ENCODE measurements at places on chromosomes 2 and 18.

DNA sequence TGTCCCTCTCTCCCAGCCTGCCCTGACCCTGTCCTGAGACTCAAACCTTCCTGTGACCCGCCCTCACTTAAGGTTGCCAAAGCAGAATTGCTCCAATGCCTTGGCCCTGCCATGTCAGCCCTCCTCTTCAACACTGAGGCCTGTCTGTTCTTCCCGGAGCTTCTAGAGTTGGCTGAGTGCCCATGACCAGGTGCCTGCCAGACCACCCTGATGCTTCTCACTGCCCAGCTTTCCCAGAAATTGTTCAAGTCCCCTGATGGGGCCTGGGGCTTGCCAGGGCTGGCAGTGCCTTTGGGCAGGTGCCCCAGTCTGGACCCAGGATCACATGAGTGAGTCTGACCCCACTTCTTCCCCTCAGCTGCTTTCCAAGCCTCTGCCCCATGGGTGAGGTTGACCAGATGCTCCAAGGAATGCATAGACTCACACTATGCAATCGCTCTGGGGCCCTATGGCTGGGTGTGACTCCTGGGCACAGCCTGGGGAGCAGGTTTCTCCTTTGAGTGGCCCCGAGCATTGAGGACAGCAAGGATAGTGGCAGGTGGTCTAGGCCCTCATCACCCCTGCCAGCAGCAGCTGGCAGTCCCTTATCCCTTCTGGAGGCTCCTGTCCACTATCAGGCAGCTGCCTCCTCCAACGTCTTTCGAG, 3.1 kb upstream of the INPP5D start:
- DNase-seq: no peak

DNA sequence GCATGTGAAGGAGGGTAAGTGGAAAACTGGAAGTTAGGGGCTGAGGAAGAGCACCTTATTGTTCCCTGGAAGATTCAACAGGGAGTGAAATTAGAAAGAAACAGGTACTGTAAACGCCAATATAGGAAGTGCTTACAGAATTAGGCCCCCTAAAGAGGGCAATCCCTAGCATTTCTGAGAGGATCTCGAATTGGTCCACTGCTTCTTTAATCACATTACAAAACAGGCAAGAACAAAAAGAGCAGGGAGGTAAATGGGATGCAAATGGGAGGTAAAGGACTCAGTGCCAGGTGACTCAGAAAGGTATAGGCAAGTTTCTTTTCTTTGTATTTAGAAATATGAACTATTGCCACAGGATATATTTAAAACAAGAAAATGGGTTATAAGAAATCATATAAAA, 116.4 kb upstream of the FANCL start:
- no peak for DNase-seq

GRCh38 chr2:100886085-100886484, 66.1 kb downstream of the NPAS2 start:
- no peak for DNase-seq

- DNase-seq: no peak
These were observed 10.9 kb upstream of the GPC1 start for GRCh38 chr2:240424341-240425235.

DNA sequence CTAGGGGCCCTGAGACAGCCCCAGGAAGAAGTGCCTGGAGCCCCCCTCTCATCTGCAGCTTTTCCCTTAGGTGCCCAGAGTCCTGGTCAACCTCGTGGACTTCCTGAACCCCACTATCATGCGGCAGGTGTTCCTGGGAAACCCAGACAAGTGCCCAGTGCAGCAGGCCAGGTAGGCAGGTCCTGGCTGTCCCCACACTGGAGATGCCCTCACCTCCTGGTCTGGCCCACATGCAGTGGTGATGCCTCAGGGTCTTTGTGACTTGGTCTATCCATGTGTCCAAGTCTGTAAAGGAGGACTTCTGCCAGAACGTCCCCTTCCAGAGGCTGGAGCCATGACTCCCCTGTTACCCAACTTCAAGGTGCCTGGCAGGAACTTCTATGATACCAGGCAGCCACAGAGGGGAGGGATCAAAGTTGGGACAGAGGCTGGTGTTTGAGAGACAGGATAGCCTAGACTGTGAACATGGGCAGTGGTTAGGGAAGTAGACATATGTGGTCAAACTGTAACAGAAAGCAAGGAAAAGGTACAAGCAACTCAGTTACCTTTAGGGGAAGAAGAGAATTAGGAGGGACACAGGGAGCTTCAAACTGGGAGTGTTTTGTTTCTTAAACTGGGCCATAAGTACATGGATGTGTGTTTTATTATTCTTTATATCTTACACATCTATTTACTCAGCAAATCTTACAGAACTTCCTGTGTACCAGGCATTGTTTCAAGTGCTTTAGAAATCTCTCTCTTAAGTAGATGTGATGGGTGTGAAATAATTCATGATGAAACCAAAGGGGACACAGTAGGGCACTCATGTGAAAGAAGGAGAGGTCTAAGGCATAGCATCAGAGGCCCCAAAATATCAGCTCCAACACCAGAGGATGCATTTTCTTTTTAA, 107.1 kb downstream of the PLB1 start:
- DNase-seq: no peak

- DNase-seq: no peak
These were observed 97.2 kb upstream of the OTOS start for GRCh38 chr2:240237609-240238174.

GRCh38 chr2:119196301-119197125, 27.1 kb upstream of the STEAP3 start:
- DNase-seq: no peak

GRCh38 chr2:233385489-233386044, 31.3 kb downstream of the DGKD start:
- DNase-seq: peak; percentile 68

GRCh38 chr2:96665083-96665569, 22.6 kb downstream of the FER1L5 start:
- no peak for DNase-seq

GRCh38 chr2:70851704-70852103, 16.1 kb upstream of the CD207 start:
- DNase-seq: no peak

GRCh38 chr2:238582159-238582558, 155.4 kb downstream of the ASB1 start:
- no peak for DNase-seq

- no peak for DNase-seq
These were observed 574.5 kb upstream of the ZEB2 start for GRCh38 chr2:145094370-145094769.

- no peak for DNase-seq
These were observed 33.2 kb downstream of the MYO5B start for GRCh38 chr18:50161597-50162205.

- no peak for DNase-seq
These were observed 58.1 kb downstream of the ARHGAP25 start for GRCh38 chr2:68792751-68793150.

GRCh38 chr2:1101982-1102590, 151.4 kb downstream of the SNTG2 start:
- DNase-seq: no peak

- DNase-seq: no peak
These were observed 216.3 kb downstream of the ANAPC1 start for GRCh38 chr2:111667542-111668273.

- DNase-seq: no peak
These were observed 347.1 kb downstream of the TXNL1 start for GRCh38 chr18:56291294-56291693.

- no peak for DNase-seq
These were observed 20.6 kb upstream of the SLC38A11 start for GRCh38 chr2:164975891-164976290.

DNA sequence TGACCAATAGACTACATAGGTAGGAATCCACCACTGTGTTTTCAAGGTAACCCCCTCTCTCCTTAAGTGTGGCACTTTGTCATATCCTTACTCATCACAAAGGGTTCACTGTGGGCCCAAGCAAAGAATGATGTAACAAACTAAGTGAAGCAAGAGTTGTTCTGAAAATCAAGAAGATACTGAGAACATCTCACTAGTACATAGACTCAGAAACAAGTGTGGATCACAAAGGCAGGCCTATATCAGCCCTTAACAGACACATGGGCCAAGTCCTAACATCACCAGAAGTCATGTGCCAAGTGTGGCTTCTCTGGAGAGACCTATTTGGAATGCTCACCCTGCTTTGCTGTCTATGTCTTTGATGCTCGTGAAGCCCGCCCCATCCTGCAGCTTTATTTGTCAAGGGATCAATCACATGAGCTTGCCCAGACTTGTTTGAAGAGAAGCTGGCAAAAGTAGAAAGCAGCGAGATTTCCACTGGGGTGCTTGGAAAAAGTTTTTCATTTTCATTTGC, 131.2 kb upstream of the TTC39C start:
- no peak for DNase-seq

- DNase-seq: no peak
These were observed 2.9 kb upstream of the ACMSD start for GRCh38 chr2:134835471-134835870.

All from naive thymus-derived CD8-positive, alpha-beta T cell (primary cell).